ENCODE measurements at places on chromosomes 3 and 15.

- no peak for DNase-seq
Measured at GRCh38 chr3:177831361-177831760, 634.1 kb upstream of the TBL1XR1 start.

DNA sequence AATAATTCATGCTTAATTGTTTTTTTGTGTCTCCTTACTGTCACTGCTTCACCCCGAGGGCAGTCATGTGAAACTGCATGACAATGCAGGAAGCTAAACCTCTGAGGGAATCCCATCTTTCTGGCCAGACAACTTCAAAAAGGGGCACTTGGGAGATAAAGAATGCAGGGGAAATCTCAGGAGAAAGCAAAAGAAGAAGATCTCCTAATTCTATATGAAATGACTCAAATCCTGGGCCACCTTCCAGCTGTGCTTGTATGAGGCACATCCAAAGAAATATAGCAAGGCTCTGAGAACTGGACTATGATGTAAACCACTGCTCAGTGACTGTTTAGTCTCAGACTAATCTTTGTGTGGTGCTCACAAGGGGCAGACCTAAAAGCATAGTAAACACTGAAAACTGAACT is 22.6 kb upstream of the UMPS start:
- no peak for DNase-seq

DNA sequence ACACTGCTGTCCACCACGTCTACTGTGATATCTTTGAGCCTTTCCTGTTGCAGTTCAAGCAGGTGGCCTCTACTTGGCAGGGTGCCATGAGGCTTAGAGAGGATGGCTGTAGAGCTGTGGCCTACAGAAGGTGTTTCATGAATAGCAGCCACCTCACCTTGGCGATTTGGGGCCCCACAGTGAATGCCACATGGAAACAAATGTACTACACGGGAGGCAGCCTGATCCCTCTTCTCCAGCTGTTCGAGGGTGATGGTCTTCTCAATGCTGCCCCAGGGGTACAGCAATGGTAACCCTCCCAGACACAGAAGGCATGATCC is 70.7 kb downstream of the FAM43A start:
- DNase-seq, result no peak

DNA sequence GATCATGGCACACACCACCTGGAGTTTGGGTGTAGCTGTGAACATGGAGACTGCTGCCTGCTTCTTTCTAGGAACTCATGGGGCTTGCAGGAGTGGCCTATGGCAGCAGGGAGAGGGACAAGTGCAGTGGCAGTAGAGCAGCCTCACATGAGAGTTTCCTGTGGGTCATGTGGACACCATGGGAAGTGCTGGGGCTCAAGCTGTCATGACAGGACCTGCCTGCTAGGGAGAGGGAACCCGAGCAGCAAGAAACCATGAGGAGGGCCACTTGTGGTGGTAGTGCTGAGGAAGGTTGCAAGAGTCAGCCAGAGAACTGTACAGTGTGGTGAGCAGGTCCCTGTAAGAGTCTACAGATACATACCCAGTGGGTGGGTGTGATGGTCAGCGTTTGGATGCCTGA is 73.8 kb upstream of the MRPS22 start:
- no peak for DNase-seq

DNA sequence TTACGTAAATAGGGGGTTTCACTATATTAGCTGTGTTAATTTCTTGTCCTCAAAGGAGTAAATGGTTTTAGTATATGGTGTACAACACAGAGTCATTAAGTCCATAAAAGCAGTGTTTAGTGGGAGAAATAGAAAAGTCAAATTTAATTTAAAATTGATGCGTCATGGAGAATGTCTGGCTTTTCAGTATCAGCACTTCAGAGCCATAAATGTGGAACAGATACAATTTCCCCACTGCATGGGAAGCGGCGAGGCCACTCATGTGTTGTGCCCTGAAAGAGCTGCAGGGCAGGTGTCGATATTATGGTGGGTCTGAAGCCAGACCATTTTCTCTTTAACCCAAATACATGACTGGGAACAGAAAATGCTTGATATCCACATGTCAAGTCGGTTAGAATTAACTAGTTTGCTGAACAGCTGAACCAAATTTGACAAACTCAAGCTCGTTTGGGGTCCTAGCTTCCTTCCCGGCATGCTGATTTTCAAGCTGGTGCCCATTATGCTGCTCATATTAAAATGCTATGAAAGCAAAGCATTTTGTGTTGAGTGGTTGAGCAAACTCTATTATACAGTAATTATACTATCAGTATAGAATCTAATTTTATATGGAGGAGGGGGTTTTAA is 364.6 kb upstream of the TBL1XR1 start:
- no peak for DNase-seq

GRCh38 chr3:43629741-43630140 is 7.9 kb upstream of the ANO10 start:
- no peak for DNase-seq

DNA sequence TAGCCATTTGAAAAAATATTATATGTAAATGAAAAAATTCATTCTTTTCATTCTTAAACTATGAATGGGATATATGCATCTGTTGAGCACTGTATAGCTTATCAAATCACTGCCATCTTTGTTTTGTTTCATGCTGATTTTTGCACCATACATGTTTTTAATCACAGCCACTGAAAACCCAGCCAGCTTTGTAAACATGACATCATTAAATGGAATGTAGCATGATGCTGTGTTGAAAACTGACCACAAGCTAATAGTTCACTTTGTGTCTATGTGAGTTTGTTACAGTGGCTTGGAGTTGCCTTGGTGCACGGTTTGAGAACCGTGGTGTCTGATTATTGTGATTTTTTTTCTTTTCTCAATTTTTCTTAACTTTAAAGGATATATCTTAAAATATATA is 75.7 kb downstream of the GMPS start:
- DNase-seq, result no peak

DNA sequence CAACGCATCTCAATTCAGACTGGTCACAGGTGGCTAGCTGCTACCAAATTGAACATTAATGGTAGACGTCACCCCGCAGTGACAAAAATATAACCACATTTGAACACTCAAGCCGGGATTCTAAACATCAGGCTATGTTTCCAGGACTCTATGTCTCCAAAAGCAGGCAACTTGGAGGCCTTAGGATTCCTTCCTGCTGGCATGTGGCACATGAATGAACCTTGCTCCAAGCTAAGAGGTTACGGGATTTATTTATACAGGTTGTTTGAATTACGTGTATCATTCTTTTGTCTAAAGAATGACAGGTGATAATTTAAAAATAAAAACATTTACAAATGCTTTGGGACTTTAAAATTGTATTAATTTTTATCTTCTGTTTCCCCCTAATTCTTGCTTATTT is 864.4 kb upstream of the CFAP20DC start:
- DNase-seq, result no peak

- no peak for DNase-seq
Measured at GRCh38 chr3:120173056-120173675, 78.9 kb upstream of the GSK3B start.

DNA sequence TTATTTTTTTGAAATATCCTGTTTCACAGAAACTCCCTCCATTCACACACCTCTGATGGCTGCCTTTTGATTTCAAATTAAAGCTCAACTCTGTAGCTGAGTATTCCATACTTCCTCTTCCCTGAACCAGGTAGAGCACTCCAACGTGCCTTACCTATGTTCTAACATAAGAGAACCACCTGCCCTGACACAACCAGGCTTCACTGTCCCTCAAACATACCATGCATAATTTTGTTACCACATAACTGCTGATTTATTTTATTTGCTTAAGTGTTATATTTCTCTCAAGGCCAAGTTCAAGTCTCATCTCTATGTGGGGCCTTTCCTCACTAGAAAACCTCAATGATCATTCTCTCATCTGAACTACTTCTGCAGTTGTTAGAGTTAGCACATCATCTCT is 209.7 kb downstream of the P3H2 start:
- DNase-seq, result no peak

- DNase-seq, result peak; percentile 51
Measured at GRCh38 chr3:136343873-136344555, 93.9 kb downstream of the PCCB start.

GRCh38 chr3:10160346-10160745 is 4.4 kb upstream of the IRAK2 start:
- DNase-seq, result no peak

GRCh38 chr3:30662836-30663235 is 56.4 kb downstream of the TGFBR2 start:
- no peak for DNase-seq

DNA sequence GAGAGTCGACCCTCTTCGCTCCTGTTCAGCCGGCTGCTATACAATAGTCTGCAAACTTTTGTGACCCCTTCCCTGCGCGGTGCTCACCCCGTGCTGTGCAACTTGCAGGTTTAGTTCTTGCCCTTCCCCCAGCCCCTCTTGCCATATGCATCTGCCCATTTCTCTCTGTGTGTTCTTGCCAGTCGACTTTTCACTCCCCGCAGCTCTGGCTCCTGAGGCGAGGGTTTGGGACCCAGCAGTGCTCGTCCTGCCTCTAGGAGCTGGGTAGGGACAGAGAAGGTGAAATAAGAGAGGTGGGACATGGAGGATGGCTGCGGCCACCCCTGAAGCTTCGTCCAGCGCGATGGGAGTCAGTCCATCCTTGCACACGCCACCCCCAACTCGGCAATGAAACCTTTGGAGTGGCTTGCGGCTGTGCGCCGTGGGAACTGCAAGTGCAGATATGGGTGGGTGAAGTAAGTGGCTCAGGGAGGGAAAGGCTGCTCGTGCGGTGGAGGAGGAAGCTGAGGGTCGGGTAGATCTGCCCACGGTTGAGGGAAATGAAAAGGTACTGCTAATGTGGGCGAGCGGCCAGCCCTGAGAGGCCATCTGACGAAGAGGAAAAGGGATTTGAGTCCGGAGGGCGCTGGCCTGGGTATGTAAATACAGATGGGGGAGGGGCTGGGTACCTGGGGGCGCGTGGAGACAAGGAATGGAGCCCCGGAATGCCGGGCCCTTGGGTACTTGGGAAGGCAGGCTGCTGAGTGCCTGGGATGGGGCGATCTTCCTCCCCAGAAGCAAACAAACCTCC is 1.0 kb downstream of the LRRC3B start:
- peak; percentile 31 for DNase-seq

DNA sequence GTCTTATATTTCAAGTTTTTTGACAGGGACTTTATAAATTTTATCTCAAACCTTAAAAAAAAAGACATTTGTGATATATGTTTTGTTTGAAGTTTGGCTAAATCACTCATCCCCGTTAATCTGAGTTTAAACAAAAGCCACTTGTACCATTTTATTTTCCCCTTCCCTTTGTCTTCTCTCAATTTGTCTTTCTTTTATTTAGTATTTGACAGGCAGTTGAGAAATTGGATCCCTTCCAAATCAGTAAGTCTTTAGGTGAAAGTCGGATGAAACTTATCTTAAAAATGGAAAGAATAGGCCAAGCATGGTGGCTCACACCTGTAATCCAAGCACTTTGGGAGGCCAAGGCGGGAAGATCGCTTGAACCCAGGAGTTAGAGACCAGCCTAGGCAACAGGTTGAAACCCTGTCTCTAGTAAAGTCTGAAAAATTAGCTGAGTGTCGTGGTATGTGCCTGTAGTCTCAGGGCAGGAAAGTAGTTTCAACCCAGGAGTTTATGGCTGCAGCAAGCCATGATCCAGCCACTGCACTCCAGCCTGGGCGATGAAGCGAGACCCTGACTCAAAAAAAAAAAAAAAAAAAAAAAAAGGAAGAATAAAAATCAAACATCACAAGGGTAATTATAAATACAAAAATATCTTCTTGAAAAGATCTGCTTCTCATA is 394.6 kb upstream of the TPM1 start:
- DNase-seq, result no peak

- DNase-seq, result no peak
Measured at GRCh38 chr3:40976241-40976640, 223.1 kb upstream of the CTNNB1 start.

- DNase-seq, result no peak
Measured at GRCh38 chr3:99967796-99968195, 146.5 kb downstream of the FILIP1L start.

GRCh38 chr15:56613811-56614210 is 119.5 kb downstream of the ZNF280D start:
- no peak for DNase-seq

DNA sequence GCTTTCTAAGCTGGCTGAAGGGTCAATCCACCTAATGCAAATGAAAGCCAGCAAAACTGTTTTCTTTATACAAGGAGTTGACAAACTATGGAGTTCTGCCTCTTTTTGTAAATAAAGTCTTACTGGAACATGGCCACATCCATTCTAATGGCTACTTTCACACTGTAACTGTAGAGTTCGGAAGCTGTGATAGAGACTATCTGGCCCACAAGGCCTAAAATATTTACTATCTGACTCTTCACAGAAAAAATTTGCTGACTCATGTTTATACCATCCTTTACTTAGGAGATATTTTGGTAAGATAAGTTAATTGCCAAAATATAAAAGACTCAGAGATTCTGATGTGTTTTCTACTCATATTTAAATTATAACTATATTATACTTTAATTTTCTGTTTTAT is 93.7 kb upstream of the GK5 start:
- DNase-seq, result no peak

- no peak for DNase-seq
Measured at GRCh38 chr3:25372167-25372566, 55.9 kb upstream of the RARB start.

- DNase-seq, result no peak
Measured at GRCh38 chr3:72099326-72100079, 314.6 kb upstream of the PROK2 start.

- DNase-seq, result no peak
Measured at GRCh38 chr15:94327356-94327936, 96.1 kb downstream of the MCTP2 start.

DNA sequence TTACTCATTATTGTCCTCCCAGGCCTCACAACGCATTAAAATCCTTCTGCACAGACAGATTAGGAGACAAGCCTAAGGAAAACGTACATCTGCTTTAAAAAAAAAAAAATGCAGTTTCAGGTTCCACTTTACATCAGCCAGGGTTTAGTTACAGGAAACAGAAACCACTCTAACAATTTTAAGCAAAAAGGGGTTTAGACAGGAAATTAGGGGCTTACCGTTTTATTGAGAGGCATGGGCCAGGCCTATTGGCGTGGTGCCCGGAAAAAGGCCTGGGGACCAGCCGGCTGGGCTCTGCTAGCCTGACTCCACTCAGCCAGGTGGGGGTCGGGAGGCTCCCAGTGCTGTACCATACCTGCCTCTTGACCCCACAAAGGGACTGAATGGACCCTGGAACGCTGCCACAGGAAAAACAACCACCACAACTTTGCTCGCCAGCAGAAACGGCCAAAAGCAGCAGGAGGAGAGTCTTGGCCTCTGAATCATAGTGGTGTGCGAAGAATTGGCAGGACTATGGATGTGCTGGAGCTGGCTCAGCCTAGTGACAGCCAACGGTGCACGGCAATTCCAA is 124.3 kb downstream of the CHSY1 start:
- peak; percentile 95 for DNase-seq

DNA sequence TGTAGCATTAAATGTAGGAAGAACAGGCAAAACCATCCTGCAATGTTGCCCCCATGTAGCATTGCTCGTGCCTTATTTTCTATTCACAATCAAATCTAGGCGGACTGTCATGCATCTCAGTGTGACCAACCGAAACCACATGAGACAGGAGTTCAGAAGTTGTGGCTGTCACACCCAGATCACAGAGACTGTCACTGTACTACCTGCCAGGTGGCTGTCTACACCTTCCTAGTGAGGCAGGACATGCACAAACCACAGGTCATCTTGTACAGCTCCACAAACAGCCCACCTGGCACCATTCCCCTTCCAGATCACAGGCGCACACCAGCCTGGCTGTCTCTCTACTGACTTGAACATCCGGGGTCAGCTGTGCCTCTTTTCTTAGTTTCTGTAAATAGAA is 392.8 kb downstream of the OCA2 start:
- DNase-seq, result no peak

- no peak for DNase-seq
Measured at GRCh38 chr3:53773611-53774368, 72.4 kb downstream of the CHDH start.

Measured in left hindlimb (tissue), 1 donor.